ENCODE measurements at places on chromosomes 4 and X.

- peak; percentile 82 for DNase-seq
Measured at GRCh38 chr4:37453281-37453998, 208.9 kb downstream of the NWD2 start.

DNA sequence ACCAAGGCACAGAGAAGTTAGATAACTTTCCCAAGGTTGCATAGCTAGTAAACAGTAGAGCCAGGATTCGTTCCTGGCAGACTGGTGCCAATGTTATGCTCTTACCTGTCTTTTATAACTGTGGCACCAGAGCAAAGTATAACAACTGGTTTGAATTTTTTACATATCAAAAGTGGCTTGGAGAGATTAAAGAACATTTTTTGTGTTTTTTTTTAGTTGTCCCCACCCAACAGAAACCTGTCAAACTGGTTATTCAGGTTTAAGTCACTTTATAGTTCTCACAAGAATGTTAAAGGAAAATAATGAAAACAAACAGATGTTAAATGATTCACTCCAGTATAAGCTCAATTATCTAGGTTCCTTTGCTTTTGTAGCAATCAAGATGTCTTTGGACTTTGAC, 15.6 kb upstream of the FAM47E start:
- no peak for DNase-seq

- no peak for DNase-seq
Measured at GRCh38 chr4:48651914-48652313, 128.2 kb downstream of the FRYL start.

DNA sequence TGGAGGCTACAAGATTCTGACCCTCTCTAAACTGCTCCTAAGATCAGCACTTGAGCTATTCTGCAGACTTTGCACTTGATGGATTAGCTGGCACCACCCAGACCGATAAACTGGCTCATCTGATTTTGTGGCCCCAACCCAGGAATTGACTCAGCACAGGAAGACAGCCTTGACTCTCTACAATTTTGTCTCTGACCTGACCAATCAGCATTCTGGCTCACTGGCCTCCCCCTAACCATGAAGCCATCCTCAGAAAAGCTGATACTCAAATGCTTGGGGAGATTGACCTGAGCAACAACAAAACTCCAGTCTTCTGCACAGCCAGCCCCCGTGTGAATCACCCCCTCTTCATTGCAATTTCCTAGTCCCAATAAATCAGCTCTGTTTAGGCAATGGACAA, 195.4 kb upstream of the PPP1R2C start:
- DNase-seq, result no peak

- no peak for DNase-seq
Measured at GRCh38 chr4:38071801-38072431, 111.7 kb downstream of the PTTG2 start.

DNA sequence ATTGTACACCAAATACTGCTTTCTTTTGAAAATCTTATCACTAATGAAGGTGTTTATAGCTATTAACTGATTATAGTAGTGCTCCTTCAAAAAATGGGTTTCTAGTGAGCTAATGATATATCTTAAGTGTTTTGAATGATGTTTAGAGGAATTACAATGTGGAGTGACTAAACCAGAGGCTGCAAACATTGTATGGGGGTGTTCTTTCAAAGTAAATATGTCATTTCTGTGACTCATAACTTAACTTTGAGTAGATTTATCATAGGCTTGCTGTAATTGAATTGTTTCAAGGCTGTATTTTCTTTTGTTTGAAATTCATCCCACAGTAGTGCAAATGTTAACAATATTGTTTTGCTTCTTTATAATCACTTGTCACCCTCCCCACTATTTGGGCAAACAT, 141.6 kb downstream of the IL1RAPL2 start:
- DNase-seq, result no peak

GRCh38 chrX:124098089-124098488, 136.6 kb downstream of the STAG2 start:
- peak; percentile 24 for DNase-seq

DNA sequence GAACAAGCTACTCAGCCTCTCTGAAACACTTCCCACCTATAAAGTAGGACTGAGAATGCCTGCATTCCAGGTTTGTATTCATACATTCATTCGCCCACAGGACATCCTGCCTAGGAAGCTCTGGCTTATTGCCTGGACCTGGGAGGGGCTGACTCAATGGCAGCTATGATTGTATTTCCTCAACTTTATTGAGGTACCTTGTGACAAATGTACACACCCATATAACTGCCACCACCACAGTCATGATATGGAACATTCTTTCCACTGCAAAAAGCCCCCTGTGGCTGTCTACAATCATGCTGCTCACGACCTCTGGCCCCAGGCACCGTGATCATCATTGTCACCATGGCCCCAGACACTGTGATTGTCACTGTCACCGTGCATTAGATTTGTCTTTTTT, 68.3 kb downstream of the ABLIM2 start:
- no peak for DNase-seq

DNA sequence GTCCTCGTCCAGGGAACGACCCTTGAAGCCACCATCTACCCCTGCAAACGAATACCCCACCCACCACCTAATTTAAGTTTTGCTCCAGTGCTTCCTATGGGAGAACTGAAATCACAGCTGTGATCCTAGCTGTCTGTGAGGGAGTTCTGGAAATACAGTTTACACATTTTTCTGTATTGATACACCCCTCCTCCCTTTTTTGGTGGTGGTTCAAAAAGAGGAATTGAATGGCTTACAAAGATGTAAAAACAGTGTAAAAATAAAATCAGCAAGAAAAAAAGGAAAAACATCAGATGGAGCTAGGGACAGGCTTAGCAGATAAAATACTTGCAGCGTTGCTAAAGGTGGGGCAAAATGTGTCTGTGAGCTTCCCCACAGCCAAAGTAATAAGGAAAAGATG, 86.6 kb downstream of the SORCS2 start:
- DNase-seq, result no peak

GRCh38 chrX:146396409-146396808, 413.2 kb upstream of the CXorf51B start:
- DNase-seq, result no peak

DNA sequence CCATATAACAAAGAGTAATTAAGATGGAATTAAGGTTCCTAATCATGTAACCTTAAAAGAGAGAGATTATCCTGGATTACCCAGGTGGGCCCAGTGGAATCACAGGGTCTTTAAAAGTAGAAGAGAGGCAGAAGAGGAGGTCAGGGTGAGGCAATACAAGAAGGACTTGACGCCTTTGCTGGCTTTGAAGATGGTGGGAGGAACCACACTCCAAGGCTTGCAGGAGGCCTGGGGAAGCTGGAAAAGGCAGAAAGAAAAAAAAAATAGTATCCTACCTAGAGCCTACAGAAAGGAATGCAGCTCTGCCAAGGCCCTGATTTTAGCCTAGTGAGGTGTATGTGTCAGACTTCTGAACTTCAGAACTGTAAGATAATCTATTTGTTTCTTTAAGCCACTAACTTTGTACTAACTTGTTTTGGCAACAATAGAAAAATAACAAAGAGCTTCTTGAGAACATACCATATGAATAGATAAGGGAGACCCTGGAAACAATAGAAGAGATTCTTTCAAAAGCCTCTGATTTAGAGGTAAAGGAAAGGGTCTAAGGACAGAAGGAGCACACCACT, 229.9 kb upstream of the TTC29 start:
- DNase-seq, result no peak

All from Ammon's horn (tissue), 1 donor.